ENCODE measurements at places on chromosomes 2 and 18.
A peak's percentile ranks its signal among the peaks of the same experiment; 100 is the strongest.

DNA sequence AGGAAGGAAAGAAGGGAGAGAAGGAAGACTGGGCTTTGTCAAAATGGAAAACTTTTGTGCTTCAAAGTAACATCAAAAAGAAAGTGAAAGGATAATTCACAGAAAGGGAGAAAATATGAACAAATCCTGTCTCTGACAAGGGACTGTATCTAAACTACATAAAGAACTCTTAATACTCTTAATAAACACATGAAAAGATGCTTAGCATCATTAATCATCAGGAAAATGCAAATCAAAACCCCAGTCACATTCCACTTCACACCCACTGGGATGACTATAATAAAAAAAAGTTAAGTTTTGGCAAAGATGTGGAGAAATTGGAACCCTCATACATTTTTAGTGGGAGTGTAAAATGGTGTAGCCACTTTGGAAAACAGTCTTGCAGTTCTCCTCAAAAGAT lies 11.8 kb upstream of the ZFP36L2 start:
- no peak for DNase-seq

- DNase-seq = no peak
These were observed 256.0 kb downstream of the BCL11A start for GRCh38 chr2:60297296-60298005.

- DNase-seq = no peak
These were observed 130.5 kb downstream of the TNS1 start for GRCh38 chr2:217872319-217872718.

GRCh38 chr18:7871560-7872456 lies 304.7 kb downstream of the PTPRM start:
- DNase-seq = no peak

GRCh38 chr2:161131074-161131680 lies 29.1 kb upstream of the TANK start:
- no peak for DNase-seq

- DNase-seq = no peak
These were observed 268.0 kb downstream of the DYSF start for GRCh38 chr2:71721362-71721665.

- DNase-seq = no peak
These were observed 94.4 kb upstream of the GPC1 start for GRCh38 chr2:240341064-240341463.

- DNase-seq = no peak
These were observed 94.9 kb downstream of the TWIST2 start for GRCh38 chr2:238942726-238943300.

DNA sequence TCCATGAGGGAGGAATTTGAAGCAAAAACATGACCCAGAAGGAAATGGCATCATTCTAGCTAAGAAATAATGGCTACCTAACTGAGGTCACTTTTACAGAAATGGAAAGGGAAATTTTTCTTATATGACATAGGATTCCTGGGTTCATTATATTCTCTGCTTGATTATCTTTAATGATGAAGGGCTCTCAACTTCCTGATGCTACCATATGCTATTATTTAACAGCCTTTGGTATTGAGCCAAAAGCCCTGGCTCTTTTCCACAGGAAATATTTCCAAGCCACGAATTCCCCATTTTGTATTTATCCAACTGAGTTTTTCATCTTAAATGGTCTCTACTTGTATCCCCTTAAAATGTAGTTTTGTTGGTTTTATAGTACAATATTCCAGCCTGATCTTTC lies 63.2 kb upstream of the NPAS2 start:
- no peak for DNase-seq

GRCh38 chr2:177772529-177772928 lies 300.0 kb downstream of the PDE11A start:
- peak; percentile 21 for DNase-seq

- no peak for DNase-seq
These were observed 759 bp upstream of the ACTR1B start for GRCh38 chr2:97664636-97664970.

DNA sequence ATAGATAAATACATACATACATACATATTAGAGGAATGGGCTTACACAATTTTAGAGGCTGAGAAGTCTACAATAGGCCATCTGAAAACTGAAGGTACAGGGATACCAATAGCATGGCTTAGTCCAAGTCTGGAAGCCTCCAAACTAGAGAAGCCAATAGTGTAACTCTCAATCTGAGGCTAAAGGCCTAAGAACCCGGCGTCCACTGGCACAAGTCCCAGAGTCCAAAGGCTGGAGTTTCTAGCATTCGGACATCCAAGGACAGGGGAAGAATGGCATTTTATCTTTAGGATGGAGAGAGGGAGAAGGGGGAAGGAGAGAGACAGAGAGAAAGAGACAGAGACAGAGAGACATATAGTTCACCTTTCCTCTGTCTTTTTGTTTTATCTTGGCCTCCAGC lies 63.7 kb upstream of the SYT4 start:
- DNase-seq = no peak

DNA sequence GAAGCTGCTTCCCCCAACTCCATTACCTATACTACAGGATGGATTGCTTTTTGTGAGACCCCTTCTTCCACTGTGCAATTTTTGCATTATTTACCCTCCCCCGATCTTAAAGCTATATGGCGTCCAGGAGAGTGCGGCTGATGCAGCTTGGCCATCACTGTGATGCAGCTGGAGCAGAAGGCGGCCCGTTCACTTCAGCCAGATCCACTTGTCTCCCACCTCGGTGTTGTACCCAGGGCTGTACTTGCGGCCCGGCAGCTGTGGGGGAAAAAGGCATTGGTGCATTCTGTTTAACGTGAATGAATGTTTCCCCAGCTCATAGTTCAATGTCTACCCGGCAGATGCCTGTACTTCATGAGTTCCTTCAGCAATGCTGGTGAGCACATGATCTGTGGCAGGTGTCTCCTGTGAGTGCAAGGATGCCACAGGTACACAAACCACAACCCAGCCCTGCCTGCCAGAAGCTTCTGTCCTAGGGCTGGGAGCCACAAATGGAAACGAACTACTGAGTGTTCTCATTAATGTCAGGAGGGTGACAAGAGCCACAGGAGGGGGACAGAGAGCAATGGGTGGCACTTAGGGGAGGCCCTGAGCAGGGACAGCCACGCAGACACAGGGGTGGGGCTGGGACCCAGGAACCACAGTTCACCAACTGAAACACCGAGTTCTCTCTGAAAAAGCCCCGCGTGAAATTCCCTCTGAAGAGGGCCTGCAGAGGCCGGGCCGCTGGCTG lies 64.0 kb downstream of the NDUFA10 start:
- no peak for DNase-seq

GRCh38 chr2:168673265-168674189 lies 128.9 kb upstream of the NOSTRIN start:
- DNase-seq = no peak

- DNase-seq = no peak
These were observed 182.1 kb downstream of the NOL4 start for GRCh38 chr18:34042423-34043146.

DNA sequence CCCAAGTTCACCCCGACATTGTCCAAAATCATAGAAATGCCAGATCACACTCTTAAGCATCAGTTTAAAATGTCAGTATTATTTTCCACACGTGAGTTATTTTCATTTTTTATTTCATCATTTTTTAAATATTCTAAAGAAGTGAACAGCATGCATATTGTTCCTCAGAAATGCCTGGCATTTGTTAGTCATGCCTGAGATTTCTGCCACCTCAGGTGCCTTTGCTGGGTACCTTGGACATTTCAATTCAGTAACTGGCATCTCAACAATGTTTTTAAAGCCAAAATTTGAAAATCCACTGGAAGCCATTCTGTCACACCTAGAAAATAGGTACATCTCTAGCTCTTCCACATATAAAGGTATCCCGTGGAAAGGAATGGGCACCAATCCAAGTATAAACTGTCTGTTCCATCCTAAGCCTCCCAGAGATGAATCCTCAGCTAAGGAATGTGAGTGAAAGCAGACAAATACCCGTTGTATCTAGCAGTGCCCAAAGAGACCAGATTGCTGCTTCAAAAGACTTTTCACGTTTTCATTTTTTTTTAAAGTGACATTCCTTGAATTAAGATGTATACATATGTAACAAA lies 159.8 kb downstream of the ZNF385B start:
- no peak for DNase-seq

- no peak for DNase-seq
These were observed 70.4 kb downstream of the RHBDD1 start for GRCh38 chr2:226906163-226906693.

DNA sequence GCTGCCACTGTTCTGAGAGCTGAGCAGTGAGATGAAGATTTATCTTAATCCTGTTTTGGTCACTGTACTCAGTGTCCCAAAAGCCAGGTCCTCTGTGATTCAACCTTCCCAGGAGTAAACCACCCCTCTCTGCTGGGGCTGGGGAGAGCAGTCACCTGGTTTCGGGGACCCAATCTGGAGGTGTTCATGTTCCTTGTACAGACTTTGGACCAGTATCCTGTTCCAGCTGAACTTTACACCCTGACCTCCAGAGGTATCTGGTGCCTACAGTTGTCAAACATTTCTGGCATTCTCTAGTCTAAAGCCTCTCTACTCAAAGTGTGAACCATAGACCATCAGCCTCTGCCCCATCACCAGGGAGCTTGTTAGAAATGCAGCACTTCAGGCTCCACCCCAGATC lies 22.1 kb downstream of the CERS6 start:
- DNase-seq = no peak

- DNase-seq = no peak
These were observed 40.7 kb upstream of the UPP2 start for GRCh38 chr2:158060835-158061435.

GRCh38 chr2:223751012-223751411 lies 86.4 kb downstream of the AP1S3 start:
- no peak for DNase-seq

DNA sequence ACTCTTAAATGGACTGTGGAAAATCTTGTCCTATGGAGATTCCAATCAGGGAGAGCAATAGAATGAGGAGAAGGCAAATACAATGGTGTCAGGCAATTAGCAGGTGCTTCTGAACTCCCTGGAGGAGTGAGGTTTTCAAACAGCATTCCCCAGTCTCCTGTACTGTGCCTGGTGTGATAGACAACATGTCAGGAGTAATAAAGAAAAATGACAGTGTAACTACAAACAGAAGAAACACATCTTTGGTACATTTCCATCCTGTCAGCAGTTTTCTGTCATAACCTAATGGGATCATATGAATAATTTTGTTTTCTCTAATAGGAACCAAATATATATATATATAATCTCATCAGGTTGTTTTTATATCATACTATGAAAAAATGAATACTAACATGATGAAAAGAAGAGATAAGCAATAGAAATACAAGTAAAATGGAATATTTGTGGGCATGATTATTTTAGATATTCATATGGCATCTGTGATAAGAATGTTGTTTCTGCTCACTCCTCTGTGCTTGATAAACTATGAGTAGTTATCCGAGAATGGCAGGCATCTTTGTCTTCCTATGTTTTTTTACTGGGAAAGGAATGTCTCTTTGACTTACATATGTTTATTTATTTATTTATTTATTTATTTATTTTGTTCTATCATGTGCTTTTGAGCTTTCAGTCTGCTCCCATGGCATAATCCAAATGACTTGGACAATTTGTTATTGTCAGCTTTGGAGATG lies 441.7 kb downstream of the TXNL1 start:
- DNase-seq = no peak

GRCh38 chr2:219688560-219689445 lies 61.4 kb downstream of the SLC4A3 start:
- DNase-seq = no peak

DNA sequence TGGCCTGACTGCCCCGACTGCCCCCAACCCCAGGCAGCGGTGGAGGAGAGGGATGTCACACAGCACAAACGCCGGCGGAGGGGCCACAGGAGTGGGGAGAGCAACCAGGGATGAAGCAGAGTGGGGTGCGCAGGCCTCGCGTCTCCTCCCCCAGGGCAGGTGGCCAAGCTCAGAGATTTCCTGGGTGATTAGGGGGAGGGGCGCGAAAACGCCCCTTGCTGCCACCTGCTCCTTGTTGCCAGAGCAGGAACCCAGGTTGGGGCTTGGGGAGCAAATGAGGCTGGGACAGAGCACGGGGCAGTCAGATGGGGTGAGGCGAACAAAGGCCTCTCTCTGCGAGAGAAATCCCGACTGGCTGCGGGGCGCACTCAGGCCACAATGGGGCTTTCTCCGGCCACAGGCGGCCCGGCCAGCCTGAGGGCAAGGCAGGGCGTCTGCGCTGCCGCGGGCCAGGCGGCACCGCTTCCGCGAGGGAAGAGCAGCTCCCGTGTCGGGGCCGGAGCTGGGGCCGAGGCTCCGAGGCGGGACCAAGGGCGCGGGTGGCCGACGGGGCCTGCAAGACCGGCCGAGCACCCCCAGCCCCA lies 11.5 kb downstream of the TEX44 start:
- DNase-seq = no peak

- no peak for DNase-seq
These were observed 265.1 kb downstream of the MEIS1 start for GRCh38 chr2:66699793-66700676.

- no peak for DNase-seq
These were observed 6.4 kb upstream of the SFTPB start for GRCh38 chr2:85674417-85674816.

DNA sequence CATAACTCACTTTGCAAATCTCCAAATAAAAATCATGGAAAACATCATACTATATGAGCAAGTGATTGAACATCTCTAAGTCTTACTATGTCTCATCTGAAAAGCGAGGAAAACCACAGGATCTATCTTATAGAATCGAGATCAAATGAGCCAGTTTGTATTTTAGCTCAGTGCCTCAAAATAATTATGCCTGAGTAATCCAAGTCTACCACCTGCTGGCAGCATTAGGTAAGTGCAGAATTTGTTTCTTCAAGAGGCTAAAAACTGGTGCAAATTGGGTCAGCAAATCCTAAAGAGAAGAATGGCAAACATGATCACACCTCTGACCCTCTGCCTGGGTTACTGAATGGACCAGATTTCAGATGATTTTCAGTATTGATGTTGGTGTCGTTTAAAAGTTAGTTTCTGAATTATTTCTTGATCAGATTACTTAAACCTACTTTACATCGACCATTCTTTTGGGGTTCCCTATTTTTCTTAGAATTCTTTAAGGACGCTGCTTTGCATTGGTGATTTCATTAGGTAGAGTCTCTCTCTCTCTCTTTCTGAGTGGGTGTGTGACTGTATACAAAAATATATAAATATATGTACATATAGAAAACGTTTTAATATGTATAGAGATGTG lies 12.7 kb upstream of the FHOD3 start:
- peak; percentile 55 for DNase-seq

- no peak for DNase-seq
These were observed 69.8 kb upstream of the GALNT3 start for GRCh38 chr2:165863810-165864261.

Measured in activated CD4-positive, alpha-beta T cell treated with anti-CD3 and anti-CD28 coated beads, Interleukin-2, Interleukin-4, amounts not matched to agents 100 ng/mL and 50 ng/mL, durations not matched to agents 16 hours and 8 hours (primary cell).